ENCODE measurements at places on chromosomes 3 and 15. TPM values are rescaled to one million over a fixed set of nuclear protein-coding genes. Genes with fewer than 3 reads are reported as not detected.

The SEMA7A gene
- not detected for polyA plus RNA-seq

The PAQR5 gene
- polyA plus RNA-seq: not detected

The PODXL2 gene
- polyA plus RNA-seq: 6.5 TPM

The ATP2B2 gene
- not detected for polyA plus RNA-seq

The GPR62 gene
- not detected for polyA plus RNA-seq

The CILP gene
- polyA plus RNA-seq: not detected

The NEK10 gene
- polyA plus RNA-seq: not detected

The AGBL1 gene
- polyA plus RNA-seq: not detected

The PLSCR2 gene
- not detected for polyA plus RNA-seq

The SCN11A gene
- not detected for polyA plus RNA-seq

The RMDN3 gene
- polyA plus RNA-seq: 20.2 TPM

The MRAS gene
- not detected for polyA plus RNA-seq

The LRTM1 gene
- not detected for polyA plus RNA-seq

The CCR9 gene
- 0.31 TPM for polyA plus RNA-seq

The RTF1 gene
- 11.7 TPM for polyA plus RNA-seq

The SEMA3G gene
- polyA plus RNA-seq: not detected

The PPARG gene
- polyA plus RNA-seq: not detected

The TTLL13 gene
- polyA plus RNA-seq: not detected

The TRAIP gene
- polyA plus RNA-seq: 2.7 TPM

The ZKSCAN7 gene
- 2.1 TPM for polyA plus RNA-seq

The ZNF654 gene
- 13.3 TPM for polyA plus RNA-seq

The SEMA3F gene
- not detected for polyA plus RNA-seq

The MESP2 gene
- not detected for polyA plus RNA-seq

The PROS1 gene
- polyA plus RNA-seq: 0.13 TPM

The RASL12 gene
- polyA plus RNA-seq: not detected

The LRIG1 gene
- polyA plus RNA-seq: 35.2 TPM

The NPTN gene
- polyA plus RNA-seq: 35.3 TPM

The IQCH gene
- polyA plus RNA-seq: not detected
